ENCODE measurements at places on chromosomes 1 and 21.
A peak's percentile ranks its signal among the peaks of the same experiment; 100 is the strongest.

DNA sequence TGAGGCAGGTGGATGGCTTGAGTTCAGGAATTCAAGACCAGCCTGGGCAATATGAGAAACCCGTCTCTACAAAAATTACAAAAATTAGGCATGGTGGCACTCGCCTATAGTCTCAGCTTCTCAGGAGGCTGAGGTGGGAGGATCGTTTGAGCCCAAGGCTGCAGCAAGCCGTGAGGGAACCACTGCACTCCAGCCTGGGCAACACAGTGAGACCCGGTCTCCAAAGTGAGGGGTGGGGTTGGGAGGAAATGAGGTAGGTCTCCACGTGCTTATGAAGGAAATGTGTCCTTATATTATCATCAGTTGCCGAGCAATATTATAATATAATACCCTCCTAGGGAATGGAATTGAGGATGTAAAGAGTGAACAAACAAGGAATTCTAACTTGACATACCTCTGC lies 2.7 kb downstream of the TMEM50B start:
- DNase-seq = no peak

- no peak for DNase-seq
Measured at GRCh38 chr1:160354388-160354985, 11.3 kb downstream of the NCSTN start.

DNA sequence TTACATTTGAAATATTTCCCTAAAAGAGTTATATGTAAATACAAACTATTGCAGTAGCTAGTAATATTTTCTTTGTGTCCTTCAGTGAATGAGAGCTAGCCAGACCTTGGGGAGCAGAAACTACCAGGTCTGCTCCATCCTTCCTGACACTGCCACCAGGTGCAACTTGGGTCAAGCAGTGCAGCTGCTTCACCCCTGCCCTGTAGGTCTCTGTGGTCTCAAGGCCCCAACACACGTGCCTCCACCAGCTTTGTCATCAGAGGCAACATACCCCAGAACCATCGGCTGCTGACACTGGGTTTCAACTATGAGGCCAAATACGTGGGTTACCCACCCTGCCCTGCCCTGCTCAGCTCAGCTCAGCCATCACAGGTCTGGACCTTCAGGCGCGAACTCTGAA lies 181.6 kb downstream of the FCRL5 start:
- DNase-seq = no peak

DNA sequence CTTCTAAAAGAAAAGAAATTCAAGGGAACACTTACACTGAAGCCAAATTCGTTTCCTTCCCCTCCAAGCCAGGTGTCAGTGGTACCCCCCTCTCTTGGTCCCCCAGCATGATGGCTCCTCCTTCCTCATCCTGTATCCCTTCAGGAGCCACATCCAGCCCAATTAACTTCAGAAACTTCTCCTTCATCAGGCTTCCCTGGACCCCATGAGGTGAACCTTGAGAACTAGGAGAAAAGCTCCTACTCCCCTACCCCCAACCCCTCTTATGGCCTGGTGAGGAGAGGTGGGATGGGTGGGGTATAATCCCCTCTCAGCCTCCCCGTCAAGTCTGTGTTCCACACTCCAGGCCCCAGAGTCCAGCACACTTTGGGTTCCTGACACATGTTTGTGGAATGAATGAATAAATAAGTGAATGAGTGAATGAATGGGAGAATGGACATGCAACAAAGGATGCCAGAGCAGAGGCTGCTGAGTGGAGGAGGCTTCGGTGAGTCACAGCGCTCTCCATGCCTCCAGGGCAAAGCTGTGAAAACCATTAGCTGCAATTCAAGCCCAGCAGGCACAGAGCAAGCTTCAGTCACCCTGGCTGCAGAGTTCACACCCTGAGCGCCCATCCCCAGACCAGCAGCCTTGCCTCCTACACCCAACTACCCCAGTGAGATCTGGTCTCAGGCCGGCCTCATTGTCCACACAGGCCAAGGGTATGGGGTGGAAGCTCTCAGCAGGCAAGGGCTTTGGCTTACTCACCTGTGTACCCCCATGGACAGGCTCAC lies 43.8 kb downstream of the BATF3 start:
- DNase-seq = no peak

- no peak for DNase-seq
Measured at GRCh38 chr1:94235189-94236012, 2.0 kb downstream of the ARHGAP29 start.

GRCh38 chr1:154806333-154806732 lies 63.7 kb downstream of the KCNN3 start:
- no peak for DNase-seq

- DNase-seq = no peak
Measured at GRCh38 chr1:154353966-154354365, 28.6 kb downstream of the ATP8B2 start.

DNA sequence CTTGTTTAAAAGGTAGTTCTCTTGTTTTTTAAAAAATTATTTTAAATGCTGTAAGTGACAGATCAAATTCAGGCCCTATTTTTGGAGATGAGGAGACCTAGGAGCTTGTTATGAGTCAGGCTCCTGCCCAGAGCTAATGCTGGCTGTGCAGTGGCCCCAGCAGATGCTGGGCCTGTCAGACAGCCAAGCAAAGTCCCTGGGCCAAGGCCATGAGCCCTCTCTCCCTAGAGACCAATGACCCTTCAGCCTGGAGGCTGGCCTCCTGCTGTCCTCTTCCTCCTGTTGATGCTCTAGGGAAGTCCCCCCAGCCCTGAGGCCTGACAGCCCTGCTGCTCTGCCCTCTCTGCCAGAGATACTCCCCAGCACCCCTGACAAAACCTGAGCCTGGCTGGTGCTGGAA lies 128.1 kb upstream of the CTTNBP2NL start:
- DNase-seq = no peak

DNA sequence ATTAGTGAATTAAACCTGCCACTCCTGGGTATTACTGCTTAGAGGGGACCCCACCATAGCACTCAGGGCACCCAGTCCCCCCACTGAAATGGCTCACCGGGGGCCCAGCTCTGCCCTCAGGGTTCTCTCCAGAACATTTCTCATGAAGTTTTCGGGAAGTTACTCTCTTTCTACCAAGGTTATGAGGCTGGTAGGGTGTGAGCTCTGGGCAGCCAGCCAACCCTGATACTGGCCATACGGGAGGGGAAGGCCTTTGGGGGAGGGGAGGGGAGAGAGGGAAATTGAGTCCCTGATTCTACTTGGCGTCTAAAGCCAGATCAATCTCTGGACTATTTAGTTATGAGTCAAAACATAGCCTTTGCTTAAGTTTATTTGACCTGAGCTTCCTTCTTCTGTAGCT lies 12.9 kb upstream of the PDE9A start:
- DNase-seq = no peak

DNA sequence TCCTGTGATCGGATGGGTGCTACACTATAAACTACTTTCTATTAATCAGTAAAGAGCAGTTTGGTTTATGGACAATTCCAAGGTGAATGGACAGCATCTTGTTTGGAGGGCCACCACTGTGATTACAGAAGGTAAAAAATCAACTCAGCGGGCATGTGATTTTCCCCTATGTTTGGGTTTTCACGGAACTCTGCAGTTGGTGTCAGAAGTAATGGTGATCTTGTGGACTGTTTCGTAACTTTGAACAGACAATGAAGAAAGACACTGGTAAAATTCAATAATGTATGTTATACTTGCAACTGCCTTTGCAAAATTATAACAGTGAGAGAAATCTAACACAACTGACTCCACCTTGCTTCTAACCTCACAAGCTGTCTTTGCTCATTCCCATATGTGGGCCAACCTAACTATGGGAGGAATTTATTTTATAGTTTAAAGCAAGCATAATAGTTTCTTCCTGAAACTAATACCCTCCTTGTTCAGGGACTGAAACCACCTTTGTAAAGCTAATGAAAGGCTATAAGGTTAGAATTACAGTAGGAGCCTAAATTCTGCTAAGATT lies 53.2 kb downstream of the TRIM33 start:
- no peak for DNase-seq

DNA sequence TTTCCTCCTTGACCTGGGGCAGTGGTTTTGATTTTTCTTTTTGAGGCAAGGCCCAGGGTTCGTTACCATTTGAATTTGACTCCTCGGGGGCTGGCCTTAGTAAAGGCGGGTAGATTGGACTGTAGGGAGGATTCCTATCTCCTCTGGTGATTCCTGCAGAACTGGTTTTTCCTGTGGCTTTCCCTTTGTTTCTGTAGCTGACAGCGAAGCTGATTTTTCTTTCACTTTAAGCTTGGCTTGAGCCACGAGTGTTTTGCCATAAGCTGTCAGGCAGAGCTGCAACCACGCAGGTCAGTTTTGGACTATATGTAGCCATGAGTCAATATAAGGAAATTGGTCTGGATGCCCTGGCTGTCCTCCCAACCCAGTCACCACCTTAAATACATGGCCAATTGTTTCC lies 28.7 kb upstream of the KCNJ15 start:
- DNase-seq = no peak

GRCh38 chr1:109537450-109538178 lies 2.1 kb upstream of the GPR61 start:
- DNase-seq = no peak

DNA sequence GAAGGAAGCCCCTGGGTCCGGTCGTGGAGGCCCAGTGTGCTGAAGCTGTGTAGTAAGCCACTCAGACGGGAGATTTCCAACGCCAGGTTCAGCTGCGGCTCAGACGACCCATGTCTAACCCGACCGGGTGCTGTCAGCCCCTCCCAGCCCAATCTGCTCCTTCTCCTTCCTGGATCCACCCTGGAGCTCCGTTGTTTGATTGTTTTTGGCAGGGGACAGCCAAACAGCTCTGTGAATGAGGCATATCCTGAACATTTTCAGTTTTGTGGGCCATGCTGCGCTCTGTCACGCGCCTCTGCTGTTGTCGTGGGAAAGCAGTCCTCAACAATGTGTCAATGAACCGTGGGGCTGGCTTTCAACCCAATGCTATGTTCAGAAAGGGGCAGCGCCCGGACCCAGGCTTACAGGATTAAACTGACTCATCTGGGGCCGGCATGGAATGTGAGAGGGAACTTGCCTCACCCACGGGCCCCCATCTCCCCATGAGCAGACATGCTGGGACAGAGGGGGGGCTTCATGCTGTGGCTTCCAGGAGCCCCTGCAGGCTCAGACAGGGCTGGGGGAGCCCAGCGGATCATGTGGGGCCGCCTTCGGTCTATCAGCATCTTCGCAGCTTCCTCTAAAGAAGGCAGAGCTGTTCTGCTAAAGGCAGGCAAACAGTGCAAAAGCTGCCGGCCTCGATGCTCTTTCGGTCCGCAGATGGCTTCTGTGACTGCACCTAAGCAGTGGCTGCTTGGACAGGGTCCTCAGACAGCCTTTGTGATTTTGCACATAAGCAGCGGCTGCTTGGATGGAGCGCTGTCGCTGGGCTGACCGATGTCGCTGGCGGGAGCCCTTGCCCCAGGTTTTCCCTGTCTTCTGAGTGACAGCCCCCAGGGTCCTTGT lies 101.7 kb downstream of the RIPK4 start:
- DNase-seq = no peak

GRCh38 chr1:228314315-228314657 lies 92.3 kb downstream of the TRIM11 start:
- DNase-seq = no peak

DNA sequence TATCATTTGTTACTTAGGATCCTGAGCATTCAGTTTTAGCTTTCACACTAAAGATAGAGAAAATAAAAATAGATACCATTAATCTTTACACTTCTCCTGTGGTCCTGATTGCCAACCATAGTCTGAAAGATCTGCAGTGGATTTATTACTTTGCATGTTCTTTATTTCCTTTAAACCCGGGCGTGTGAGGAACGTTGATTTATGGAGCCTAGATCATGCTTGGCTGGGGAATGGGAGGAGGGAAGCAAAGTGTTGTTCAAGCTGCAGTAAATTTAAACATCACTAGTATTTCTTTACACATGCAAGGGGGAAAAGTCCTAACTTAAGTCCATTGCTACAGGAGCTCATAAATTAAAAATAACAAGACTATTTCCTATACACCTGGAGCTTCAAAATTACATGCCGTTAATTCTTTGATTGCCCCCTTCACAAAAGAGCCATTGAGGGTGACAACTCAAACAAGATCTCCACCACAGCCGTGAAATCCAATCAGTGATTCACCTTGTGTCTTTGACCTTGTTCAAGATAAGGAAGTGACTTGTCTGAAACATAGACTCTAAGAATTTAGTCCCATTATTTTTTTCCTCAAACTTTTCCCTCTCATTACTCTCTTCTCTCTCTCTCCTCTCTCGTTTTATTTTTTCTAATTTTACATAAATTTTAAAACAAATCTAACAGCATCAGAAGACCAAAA lies 282.7 kb downstream of the KIF26B start:
- DNase-seq = no peak

- DNase-seq = no peak
Measured at GRCh38 chr1:208879022-208879421, 634.8 kb upstream of the PLXNA2 start.

- DNase-seq = peak; percentile 46
Measured at GRCh38 chr1:35929730-35930592, 944 bp upstream of the AGO3 start.

- DNase-seq = no peak
Measured at GRCh38 chr1:65255656-65256050, 53.7 kb upstream of the DNAJC6 start.

GRCh38 chr1:177873238-177873637 lies 96.6 kb downstream of the SEC16B start:
- no peak for DNase-seq

DNA sequence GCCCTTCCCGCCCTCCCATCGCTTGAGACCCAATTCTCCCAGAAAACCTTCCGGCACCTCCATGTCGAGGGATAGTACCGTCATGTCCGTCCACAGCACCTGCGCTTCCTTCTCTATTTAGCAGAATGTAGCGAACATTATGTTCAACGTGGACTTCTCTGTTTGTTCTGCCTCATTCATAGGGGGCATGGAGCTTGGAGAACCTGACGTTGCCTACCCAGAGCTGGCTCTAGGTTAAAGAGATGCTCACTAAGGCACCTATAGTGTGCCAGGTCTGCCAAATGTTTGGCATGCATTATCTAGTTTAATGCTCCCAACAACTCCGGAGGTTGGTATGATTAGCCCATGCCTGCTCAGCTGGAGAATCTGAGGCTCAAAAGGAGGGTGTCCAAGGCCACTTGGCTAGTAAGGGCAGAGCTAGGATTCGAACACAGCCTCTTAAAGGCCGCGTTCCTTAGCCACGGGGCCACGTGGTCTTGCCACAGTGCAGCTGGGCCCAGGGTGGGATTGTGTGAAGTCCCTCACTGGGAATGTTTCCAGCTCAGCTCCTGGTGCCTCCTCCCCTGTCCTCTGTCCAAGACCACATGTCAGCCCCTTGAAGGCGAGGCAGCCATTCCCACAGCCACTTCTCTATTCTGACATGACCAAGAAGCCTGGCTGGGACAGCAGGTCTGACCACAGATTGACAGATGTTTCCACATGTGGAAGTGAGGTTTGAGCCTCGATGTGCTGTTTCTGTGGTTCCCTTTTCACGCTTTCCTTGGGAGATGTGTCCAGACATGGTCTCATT lies 57.8 kb downstream of the RUNX3 start:
- no peak for DNase-seq

- DNase-seq = no peak
Measured at GRCh38 chr1:182972829-182973228, 19.9 kb upstream of the SHCBP1L start.

GRCh38 chr1:12422488-12422887 lies 192.7 kb downstream of the VPS13D start:
- no peak for DNase-seq

- DNase-seq = no peak
Measured at GRCh38 chr1:98389809-98390208, 271.7 kb upstream of the SNX7 start.

- no peak for DNase-seq
Measured at GRCh38 chr1:150686275-150686674, 10.7 kb downstream of the GOLPH3L start.

GRCh38 chr1:109467301-109467777 lies 993 bp downstream of the SYPL2 start:
- no peak for DNase-seq

- peak; percentile 34 for DNase-seq
Measured at GRCh38 chr21:16633831-16634459, 878.9 kb upstream of the CXADR start.

- no peak for DNase-seq
Measured at GRCh38 chr21:39116761-39117439, 66.4 kb downstream of the PSMG1 start.

Data from right lung (tissue), 10 donors.